Testis (tissue), 5 donors: ENCODE measurements at places on chromosomes 3 and 15. TPM values are rescaled to one million over a fixed set of nuclear protein-coding genes. Genes with fewer than 3 reads are reported as not detected.

GRCh38 chr15:28123408-28124023, 24.4 kb upstream of the OCA2 start:
- DNase-seq = peak; percentile 87

DNA sequence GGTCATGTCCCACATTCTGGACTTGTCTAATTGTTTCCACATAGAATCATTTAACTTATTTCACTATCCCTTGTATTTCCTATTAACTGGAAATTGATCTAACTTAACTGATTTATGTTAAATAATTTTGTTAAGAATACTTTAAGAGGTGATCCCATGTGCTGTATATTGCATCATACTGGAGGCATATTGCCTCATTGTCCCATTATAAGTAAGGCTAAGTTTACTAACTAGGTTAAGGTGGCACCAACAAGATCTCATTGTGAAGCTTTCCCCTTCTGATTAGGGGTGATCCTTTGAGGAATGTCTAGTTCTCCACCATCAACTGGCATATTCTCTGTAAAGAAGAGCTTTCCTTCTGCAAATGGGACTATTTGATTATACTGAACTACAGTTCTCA, 24.4 kb downstream of the MAP1A start:
- no peak for DNase-seq

- no peak for DNase-seq
These were observed 459.6 kb downstream of the MECOM start for GRCh38 chr3:169203631-169204550.

DNA sequence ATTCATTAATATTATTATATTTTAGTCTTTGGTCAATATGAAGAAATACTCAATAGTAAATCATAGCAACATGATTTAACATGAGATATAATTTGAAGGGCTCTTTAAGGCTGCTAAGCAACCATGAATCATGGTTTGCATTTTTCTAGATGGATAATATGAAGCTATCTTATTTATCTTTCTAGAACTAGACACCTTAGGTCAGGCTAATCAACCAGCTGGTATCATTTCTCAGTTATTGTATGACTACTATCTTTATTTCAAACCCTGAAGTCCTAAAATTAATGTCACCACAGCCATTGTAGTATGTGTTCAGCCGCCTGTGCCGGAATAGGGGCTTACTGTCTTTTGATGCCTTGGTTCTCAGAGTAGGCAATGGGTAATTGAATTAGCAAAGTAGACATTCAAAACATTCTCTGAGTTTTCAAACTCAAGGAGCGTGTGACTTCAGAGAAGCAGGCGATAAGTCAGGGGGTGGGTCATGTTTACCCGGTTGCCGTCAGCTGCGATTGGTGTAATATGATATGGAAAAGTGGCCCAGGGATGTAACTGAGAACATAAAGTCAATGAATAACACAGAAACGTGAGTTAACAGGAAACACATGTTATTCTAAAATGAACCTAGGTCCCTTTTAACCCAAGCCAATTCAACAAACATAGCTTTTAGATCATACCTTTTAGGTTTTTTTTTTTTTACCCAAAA, 93.4 kb upstream of the CTDSPL start:
- no peak for DNase-seq

DNA sequence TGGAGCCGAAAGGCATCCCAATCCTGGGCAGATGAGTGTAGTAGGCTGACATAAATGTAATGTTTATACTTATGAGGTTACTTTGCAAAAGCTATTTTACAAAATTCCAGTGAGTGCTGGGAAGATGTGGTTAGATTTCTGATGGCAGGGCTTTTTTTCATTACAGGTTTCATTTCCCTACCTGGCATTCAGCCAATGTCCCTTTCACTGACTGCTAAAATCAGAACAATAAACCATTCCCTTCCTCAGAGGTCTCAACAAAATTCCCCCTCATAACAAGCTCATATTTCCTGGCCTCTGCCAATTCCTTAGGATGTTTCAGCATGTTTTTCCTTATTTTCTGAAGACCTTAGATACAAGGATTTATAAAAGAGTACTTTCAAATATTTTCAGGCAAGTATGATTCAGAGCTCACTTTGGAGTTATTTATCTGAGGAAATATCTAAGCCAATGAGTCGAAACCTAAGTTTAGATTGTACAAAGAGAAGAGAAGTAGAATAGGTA, 40.9 kb upstream of the CCDC80 start:
- DNase-seq = no peak

DNA sequence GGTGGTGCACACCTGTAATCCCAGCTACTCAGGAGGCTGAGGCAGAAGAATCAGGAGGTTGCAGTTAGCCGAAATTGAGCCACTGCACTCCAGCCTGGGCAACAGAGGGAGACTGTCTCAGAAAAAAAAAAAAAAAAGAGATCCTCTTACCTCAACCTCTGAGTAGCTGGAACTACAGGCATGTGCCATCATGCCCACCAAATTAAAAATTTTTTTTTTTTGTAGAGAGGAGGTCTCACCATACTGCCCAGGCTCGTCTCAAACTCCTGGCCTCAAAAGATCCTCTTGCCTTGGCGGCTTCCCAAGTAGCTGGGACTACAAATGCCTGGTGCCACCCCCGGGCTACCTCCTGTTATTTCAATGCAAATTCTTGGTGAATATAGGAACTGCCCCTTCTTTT, 1.5 kb downstream of the UMPS start:
- DNase-seq = no peak

DNA sequence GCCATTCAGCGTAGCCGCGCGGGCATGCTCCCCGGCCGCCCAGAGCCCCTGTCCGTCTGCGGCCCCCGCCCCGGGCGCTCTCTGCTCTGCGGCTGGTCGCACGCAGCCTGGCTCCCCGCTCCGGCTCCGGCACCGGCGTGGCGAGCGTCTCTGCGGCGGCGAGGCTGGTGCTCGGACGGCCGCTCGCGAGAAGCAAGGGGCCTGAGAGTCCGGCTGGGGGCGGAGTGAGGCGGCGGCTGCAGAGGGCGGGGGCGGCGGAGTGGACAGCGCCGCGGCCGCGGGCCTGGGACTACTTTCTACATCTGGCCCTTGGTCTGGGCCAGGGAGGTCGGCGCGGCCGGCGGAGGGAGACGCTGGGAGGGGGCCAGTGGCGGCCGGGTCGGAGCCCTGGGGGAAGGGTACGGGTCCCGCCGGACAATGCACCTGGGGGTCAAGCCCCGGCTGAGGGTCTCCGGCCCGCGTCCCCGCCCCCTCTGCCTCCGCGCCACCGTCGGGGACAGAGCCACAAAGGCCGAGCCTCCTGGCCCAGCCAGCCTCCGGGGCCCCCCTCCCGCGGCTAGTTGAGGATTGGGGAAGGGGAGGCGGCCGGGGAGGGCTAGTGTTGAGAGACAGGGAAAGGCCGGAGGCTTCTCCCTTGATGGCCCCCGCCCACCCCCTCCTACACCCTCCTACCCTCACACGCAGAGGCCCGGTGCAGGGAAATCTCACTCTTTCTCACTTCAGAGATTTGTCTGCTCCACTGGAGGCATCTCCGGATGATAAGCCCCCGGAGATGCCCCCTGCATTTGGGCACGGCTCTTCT, at the start of gene PRTG:
Gene PRTG (minus strand): TSS at position 226 of the 802 bp plus-strand sequence. CDS start 221 bp downstream, at position 5.
- DNase-seq = peak; percentile 87

- DNase-seq = no peak
These were observed 7.5 kb upstream of the COLQ start for GRCh38 chr3:15528854-15529537.

- DNase-seq = no peak
These were observed 26.0 kb downstream of the TMEM158 start for GRCh38 chr3:45199837-45200648.

- DNase-seq = no peak
These were observed 75.7 kb downstream of the IGF1R start for GRCh38 chr15:98724048-98724447.

DNA sequence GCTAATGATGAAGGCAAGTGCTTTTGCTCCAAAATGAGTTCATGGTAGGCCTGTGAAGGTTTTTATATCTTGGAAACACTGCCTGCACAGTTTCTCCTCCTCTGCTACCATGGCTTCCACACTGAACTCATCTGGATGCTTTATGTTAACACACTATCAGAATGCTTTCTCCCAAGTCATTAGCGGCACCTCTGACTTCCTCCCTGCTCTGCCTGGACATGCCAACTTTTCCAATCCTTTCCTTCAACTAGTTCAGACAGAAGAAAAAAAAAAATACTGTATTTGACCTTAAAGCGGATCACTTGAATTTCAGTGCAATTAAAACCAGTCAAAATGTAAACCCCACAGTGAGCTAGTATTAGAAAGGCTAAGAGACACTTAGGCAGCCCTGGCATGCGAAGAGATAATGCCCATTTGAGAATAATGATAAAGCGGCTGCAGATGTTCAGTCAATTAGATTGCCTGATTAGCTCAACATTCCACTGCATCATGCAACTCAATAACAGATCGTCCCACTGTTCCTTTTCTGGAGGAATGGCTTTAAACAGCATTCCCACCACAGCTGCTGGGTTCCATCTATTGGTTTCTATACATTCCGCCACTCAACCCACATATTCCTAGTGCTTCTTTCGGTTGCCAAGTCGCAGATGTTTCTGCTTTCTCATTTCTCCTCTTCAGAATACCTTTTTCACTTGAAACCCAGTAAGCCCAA, 51.7 kb downstream of the CNTN3 start:
- DNase-seq = no peak

DNA sequence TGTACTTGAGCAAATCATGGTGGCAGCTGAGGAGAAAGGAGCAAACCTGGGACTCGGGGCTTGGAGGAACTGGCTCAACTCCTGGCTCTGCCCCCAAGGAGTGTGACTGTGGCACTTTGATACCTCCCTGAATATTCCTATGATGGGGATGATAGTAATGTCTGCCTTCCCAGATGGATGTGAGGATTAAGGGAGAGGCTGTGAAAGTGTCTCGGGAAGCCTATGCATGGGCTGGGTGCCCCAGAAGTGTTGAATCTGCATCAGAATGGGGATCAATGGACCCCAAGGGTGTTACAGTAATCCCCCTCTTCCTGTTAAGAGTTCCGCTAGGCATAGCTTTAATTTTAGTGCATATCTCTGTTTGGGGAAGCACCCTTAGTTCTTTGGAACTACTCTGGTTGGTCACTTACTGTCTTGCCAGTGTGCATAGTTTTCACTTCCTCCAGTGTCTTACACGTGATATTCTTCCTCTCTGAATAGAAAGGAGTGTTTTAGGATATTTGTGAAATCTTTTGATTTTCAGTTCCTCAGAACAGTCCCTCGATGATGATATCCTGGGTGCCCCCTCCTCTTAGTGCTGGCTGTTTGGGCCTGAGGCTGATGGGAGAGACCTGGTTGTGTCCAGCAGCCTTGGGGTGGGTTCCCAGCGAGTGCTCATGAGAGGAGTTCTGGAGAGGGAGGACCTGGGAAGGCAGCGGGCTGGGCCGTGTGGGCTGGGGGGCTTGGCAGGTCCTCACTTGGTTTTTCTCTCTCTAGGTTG, 97.5 kb downstream of the CHDH start:
- DNase-seq = no peak

GRCh38 chr3:61595826-61596225, 34.5 kb downstream of the PTPRG start:
- DNase-seq = no peak

- DNase-seq = no peak
These were observed 24.8 kb downstream of the SERP1 start for GRCh38 chr3:150521463-150521862.

- peak; percentile 40 for DNase-seq
These were observed 498 bp downstream of the PDE12 start for GRCh38 chr3:57556459-57557084.

- no peak for DNase-seq
These were observed 56.2 kb downstream of the ATG7 start for GRCh38 chr3:11328196-11328945.

GRCh38 chr3:193548406-193548805, 6.3 kb downstream of the ATP13A4 start:
- no peak for DNase-seq

GRCh38 chr15:95210436-95210981, 979.1 kb downstream of the MCTP2 start:
- no peak for DNase-seq

GRCh38 chr3:125556314-125556713, 36.3 kb upstream of the SNX4 start:
- DNase-seq = no peak

DNA sequence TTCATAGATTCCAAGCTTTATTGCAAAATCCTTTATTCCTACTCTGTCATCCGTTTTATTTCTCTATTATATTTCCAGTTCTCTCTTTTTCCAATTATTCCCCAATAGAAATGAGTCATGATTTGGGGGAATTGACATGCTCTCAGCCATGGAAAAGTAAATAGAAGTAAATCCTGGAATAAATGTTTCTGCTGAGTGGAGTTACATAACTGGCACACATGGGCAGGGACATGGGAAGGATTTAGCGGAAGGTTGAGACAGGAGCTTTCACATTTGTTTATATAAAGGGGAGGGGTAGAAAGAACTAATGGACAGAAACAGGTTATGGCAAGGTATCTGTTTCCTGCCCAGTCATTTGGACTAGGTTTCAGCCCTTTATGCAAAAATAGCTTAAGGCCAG, 221.6 kb downstream of the PLOD2 start:
- no peak for DNase-seq

DNA sequence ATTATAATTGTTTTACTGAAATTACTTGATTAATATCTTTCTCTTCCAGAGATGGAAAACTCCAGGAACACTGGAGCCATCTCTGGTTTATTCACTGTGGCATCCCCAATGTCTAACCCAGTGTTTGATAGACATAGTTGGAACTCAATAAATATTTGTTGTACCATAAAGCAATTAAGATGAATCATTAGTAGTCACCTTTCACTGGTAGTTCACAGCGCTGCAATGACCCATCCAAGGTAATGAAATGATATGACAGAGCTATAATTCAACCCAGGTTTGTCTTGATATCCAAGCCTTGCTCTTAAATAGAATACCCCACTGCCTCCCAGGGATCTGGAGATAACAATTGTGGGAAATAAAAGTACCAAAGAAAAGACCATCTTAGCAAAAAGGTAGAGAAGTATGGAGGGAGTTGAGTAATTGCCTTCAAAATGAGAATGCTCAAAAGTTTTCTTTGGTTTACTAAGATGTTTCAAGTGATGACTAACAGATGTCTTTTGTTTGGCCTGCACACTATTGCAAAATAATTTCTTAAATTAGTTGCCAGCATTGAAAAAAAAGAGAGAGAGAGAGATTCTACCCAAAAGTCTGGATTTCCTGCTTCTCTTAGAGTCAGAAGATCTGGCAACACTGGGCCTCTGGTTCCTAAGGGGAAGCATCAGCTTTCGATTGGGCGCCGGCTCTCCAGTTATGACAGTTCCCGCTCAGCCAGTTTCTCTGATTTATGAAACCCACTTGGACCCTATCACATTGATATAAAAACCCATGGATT, 348.5 kb downstream of the ERC2 start:
- peak; percentile 18 for DNase-seq

PP2D1 gene
- 37.5 TPM for polyA plus RNA-seq

NFKBIZ gene
- polyA plus RNA-seq = 5.4 TPM

SCG3 gene
- polyA plus RNA-seq = 2.0 TPM

SERPINI2 gene
- polyA plus RNA-seq = 0.47 TPM

SGO1 gene
- 4.4 TPM for polyA plus RNA-seq

SLC6A6 gene
- 9.7 TPM for polyA plus RNA-seq

FANCD2OS gene
- polyA plus RNA-seq = 118 TPM

TEX264 gene
- 252 TPM for polyA plus RNA-seq

SSR3 gene
- polyA plus RNA-seq = 204 TPM

MED12L gene
- polyA plus RNA-seq = 10.4 TPM

STRIT1 gene
- 2.5 TPM for polyA plus RNA-seq

CYP8B1 gene
- not detected for polyA plus RNA-seq

DENND6A gene
- 16.0 TPM for polyA plus RNA-seq
